ENCODE measurements at places on chromosomes 12 and 14. TPM values are rescaled to one million over a fixed set of nuclear protein-coding genes. Genes with fewer than 3 reads are reported as not detected.

GRCh38 chr12:48351022-48351708, 446 bp upstream of the ZNF641 start:
- H3K36me3 ChIP-seq = peaks cover 12% of the 10 kb centered on the region
- H3K4me3 ChIP-seq = peak overlapping the region; percentile 94
- H3K27me3 ChIP-seq = peaks cover 7% of the 10 kb centered on the region
- peaks cover 12% of the 10 kb centered on the region for H3K4me1 ChIP-seq
- H3K27ac ChIP-seq = peak overlapping the region; percentile 57

The RNF41 gene
- 55.5 TPM for total RNA-seq

DNA sequence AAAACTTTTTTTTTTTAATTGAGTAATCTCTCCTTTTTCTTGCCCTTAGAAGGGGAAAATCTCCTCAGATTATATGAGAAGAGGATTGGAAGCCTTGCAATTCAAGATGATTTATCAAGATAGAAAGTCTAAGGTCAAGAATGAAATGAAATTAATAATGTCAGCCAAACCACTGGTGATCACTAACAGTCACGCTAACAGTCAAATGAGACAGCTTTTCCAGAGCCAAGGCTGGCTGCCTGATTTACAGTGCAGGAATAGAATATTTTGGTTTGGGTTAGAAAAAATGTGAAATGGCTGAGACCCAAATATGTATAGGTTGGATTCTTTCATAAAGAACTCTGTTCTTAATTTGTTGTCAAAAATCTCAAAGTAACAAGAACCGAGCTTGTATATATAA, 204.3 kb downstream of the PPM1H start:
- peaks cover 29% of the 10 kb centered on the region for H3K4me1 ChIP-seq
- H3K27ac ChIP-seq = no peak overlapping the region
- peaks cover 3% of the 10 kb centered on the region for H3K27me3 ChIP-seq
- H3K36me3 ChIP-seq = peaks cover 24% of the 10 kb centered on the region
- no peak overlapping the region for H3K4me3 ChIP-seq

The CCER1 gene
- not detected for total RNA-seq

GRCh38 chr12:111429828-111430432, 24.2 kb downstream of the SH2B3 start:
- H3K27ac ChIP-seq = peak overlapping the region; percentile 85
- DNase-seq = no peak
- H3K36me3 ChIP-seq = peaks cover 17% of the 10 kb centered on the region
- H3K4me3 ChIP-seq = peak overlapping the region; percentile 64
- peaks cover 71% of the 10 kb centered on the region for H3K4me1 ChIP-seq

GRCh38 chr14:56806760-56807159, 3.5 kb downstream of the OTX2 start:
- peaks cover 28% of the 10 kb centered on the region for H3K36me3 ChIP-seq
- H3K27ac ChIP-seq = no peak overlapping the region

The SIRT4 gene
- total RNA-seq = 1.8 TPM

The KRT81 gene
- total RNA-seq = not detected

DNA sequence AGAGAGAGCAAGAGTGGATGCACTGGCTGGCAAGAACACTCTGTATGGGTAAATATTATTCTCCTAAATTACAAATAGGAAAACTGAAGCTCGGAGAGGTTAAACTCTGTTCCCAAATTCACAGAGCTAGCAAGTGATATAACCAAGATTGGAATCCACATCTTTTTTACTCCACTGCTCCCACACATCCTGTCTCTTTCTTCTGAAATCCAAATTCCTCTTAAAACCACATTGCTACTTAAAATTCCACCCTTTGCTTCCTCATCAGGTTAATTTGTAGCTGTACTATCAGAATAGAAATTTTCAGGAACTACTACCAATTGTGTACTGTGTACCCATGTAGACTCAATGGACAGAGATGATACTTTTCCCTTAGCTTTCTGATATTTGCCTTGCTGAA, 74.4 kb downstream of the ARMH4 start:
- H3K4me3 ChIP-seq = no peak overlapping the region
- H3K4me1 ChIP-seq = peaks cover 10% of the 10 kb centered on the region
- DNase-seq = no peak
- no peaks in the 10 kb centered on the region for H3K36me3 ChIP-seq
- H3K27me3 ChIP-seq = peaks cover 2% of the 10 kb centered on the region
- H3K27ac ChIP-seq = no peak overlapping the region

The ENDOU gene
- total RNA-seq = 1.6 TPM

The PLEKHH1 gene
- total RNA-seq = 9.5 TPM

- H3K27ac ChIP-seq = no peak overlapping the region
- H3K27me3 ChIP-seq = peaks cover 6% of the 10 kb centered on the region
- no peak for DNase-seq
- peaks cover 3% of the 10 kb centered on the region for H3K36me3 ChIP-seq
- no peak overlapping the region for H3K4me3 ChIP-seq
Observed at GRCh38 chr14:93085911-93086310, 29.8 kb downstream of the ITPK1 start.

DNA sequence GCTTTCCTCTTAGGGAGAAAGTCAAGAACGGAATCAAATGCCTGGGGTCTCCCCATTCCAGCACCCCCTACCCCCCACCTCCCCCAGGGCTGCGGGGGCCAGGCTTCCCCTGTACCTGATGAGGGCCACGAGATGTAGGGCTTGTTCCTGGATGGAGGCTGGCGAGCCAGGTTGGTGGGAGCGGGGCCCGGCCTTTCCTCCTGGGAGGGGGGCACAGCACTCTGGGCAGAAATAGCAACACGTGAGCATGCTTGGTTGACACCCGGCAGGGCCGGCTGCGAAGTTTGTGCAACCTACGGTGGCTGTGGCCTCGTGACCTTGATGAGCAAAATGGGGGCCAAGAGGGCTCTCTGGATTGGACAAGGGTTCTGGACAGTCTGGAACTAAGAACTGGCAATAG, 15.7 kb downstream of the AMN start:
- H3K4me1 ChIP-seq = peaks cover 9% of the 10 kb centered on the region
- H3K27me3 ChIP-seq = peaks cover 6% of the 10 kb centered on the region
- no peak overlapping the region for H3K4me3 ChIP-seq
- H3K36me3 ChIP-seq = peaks cover 47% of the 10 kb centered on the region

GRCh38 chr14:77965919-77966435, 166.1 kb downstream of the ADCK1 start:
- H3K27me3 ChIP-seq = peaks cover 7% of the 10 kb centered on the region
- peak; percentile 43 for DNase-seq
- peaks cover 3% of the 10 kb centered on the region for H3K4me1 ChIP-seq
- H3K36me3 ChIP-seq = no peaks in the 10 kb centered on the region
- peak overlapping the region; percentile 82 for H3K4me3 ChIP-seq

DNA sequence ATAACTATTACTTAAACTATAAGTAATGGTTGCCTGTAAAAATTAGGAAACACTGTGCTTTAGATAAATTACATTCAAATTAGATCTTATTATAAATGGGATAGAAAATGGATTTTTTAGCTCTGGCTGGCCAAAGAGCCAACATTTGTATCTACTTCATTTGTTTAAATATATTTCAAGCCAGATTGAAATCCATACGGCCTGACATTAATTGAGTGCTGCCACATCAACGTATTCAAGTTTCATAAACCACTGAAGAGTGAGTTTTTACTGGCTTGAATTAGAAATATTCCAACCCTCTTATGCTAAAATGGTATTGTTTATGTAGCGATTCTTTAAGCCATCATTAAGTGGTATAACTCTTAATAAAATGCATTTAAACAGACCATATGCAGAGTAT, 133.3 kb downstream of the VRK1 start:
- H3K27me3 ChIP-seq = peaks cover 2% of the 10 kb centered on the region
- no peaks in the 10 kb centered on the region for H3K36me3 ChIP-seq
- no peaks in the 10 kb centered on the region for H3K4me1 ChIP-seq
- no peak for DNase-seq

GRCh38 chr12:15329891-15330290, 7.6 kb downstream of the PTPRO start:
- no peak for DNase-seq
- no peaks in the 10 kb centered on the region for H3K27me3 ChIP-seq
- H3K4me1 ChIP-seq = no peaks in the 10 kb centered on the region
- H3K36me3 ChIP-seq = no peaks in the 10 kb centered on the region

The FSCB gene
- total RNA-seq = not detected

- DNase-seq = no peak
- no peaks in the 10 kb centered on the region for H3K36me3 ChIP-seq
- H3K27ac ChIP-seq = no peak overlapping the region
- H3K4me3 ChIP-seq = no peak overlapping the region
- H3K27me3 ChIP-seq = no peaks in the 10 kb centered on the region
Observed at GRCh38 chr14:21192447-21192822, 36.6 kb upstream of the OR5AU1 start.

The KRT6A gene
- total RNA-seq = not detected

- H3K27ac ChIP-seq = no peak overlapping the region
- no peaks in the 10 kb centered on the region for H3K4me1 ChIP-seq
- no peak overlapping the region for H3K4me3 ChIP-seq
- no peak for DNase-seq
- peaks cover 1% of the 10 kb centered on the region for H3K27me3 ChIP-seq
Observed at GRCh38 chr12:128581321-128581761, 242.4 kb downstream of the SLC15A4 start.

DNA sequence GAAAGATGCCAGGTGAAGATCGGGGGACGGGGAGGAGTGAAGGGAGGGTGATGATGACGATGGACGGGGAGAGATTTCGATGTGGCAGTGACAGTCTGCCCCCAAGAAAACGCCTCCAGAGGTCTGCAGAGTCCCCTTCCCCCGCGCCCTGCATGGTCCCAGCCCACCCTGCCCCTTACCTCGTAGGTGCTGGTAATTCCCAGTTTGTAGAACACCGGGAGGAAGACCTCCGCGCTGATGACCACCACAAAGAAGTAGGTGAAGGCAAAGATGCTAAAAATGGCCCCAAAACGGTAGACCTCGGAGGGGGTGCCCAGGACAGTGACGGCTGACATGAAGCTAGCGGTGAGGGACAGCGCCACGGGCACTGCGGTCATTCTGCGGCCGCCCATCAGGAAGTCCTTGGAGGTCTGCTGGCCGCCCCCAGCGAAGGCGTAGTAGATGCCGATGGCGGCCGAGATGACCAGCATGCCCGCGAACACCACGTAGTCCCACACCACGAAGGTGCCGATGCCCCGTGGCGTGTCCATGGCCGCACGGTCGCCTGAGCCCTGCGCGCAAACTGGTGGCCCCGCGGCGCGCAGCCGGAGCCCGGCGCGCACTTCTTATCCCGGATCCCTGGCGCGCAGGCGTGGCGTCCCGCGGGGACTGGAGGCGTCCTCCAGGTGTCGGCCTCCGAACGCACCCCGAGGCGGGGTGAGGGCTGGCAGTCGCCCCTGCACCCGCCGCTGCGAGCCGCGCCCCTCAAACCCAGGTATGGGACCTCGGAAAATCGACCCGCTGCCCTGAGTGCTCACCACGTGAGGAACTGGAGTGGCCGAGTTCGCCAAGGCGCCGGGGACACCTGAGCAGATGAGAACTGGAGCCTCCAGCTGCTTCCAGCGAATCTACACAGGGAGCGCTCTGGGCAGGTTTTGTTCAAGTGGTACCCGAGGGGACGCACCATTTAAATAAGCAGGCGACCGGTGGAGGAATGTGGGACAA, at the start of gene SLC5A8:
TSS of gene SLC5A8 (minus strand) at position 920 of the 984 bp plus-strand sequence. CDS start at position 530, 390 bp downstream.
- H3K36me3 ChIP-seq = no peaks in the 10 kb centered on the region
- H3K27ac ChIP-seq = no peak within 1 kb of the TSS
- H3K27me3 ChIP-seq = peaks cover 11% of the 10 kb centered on the region

DNA sequence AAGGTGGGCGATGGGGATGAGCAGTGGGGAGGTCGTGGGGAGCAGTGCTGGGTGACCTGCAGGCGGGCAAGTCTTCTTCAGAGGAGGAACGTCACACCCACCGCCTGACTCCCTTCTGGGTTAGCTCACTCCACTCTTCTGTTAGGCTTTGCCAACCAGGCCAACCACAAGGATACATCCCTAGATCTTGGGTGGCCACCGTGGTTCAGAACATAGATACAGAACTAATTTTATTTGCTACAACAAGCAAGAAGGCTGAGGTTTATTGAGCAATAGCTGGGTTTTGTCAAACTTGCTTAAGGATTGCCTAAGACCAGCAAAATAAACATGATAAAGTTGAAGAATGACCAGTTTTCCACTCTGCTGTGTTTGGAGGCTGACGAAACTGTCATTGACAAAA, 109.4 kb downstream of the DACT1 start:
- peaks cover 6% of the 10 kb centered on the region for H3K4me1 ChIP-seq
- H3K36me3 ChIP-seq = no peaks in the 10 kb centered on the region
- H3K4me3 ChIP-seq = no peak overlapping the region
- no peaks in the 10 kb centered on the region for H3K27me3 ChIP-seq
- no peak for DNase-seq

- H3K4me1 ChIP-seq = peaks cover 18% of the 10 kb centered on the region
- peak overlapping the region; percentile 2 for H3K4me3 ChIP-seq
- H3K36me3 ChIP-seq = peaks cover 40% of the 10 kb centered on the region
- DNase-seq = peak; percentile 75
Observed at GRCh38 chr14:23562822-23563472, 4.6 kb downstream of the AP1G2 start.

GRCh38 chr12:6539314-6539682, 5.0 kb downstream of the GAPDH start:
- peaks cover 17% of the 10 kb centered on the region for H3K27me3 ChIP-seq
- H3K4me1 ChIP-seq = peaks cover 40% of the 10 kb centered on the region
- H3K36me3 ChIP-seq = peaks cover 24% of the 10 kb centered on the region

DNA sequence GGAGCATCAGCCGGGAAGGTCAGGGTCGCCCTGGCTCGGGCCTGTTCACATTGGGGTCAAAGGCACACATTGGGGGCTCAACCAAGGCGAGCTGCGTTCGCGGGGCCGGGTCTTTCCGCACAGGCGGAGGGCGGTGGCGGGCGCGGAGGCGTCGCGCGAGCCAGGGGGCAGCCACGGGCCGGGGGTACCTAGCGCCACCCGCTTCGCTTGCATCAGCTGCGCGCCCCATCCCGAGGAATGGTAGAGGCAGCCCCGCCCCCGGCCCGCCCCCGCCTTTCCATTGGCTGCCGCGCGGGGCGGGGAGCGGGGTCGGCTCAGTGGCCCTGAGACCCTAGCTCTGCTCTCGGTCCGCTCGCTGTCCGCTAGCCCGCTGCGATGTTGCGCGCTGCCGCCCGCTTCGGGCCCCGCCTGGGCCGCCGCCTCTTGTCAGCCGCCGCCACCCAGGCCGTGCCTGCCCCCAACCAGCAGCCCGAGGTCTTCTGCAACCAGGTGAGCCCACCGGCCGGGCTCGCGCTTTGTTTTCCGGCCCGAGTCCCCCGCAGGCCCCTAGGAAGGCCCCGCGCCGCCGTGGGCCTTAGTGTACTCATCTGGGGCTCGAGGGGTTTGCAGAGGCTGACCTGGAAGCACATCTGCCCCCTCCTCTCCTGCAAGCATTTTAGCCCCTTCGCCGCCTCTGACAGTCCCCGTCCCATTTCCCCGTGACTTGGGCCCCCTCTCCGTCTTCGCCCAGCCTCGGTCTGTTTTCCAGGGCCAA, at the start of gene ALDH2:
TSS of gene ALDH2 (plus strand) at position 326 of the 754 bp plus-strand sequence. CDS start at position 376, 50 bp downstream.
- peak; percentile 80 for DNase-seq
- peaks cover 33% of the 10 kb centered on the region for H3K4me1 ChIP-seq

DNA sequence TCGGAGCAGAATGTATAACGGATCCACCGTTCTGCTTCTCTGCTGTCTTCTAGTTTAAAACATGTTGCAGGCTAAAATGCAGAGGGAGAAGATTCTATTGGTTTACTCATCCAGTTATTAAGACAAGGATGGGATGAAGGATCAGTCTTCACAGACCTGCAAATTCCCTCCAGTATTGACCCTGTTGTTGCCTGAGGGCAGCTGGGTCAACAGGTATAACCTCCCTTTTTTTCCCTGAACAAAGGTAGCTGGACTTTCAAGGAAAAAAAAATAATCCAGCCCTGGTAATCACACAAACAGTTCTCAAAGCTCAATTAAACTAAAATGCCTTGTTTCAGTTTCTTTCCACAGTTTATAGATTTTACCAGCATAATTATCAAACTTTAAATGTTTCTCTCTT, 480.6 kb downstream of the ZFP36L1 start:
- H3K4me1 ChIP-seq = peaks cover 47% of the 10 kb centered on the region
- peak overlapping the region; percentile 7 for H3K27ac ChIP-seq
- no peak for DNase-seq
- H3K27me3 ChIP-seq = no peaks in the 10 kb centered on the region

The PROX2 gene
- 0.08 TPM for total RNA-seq

Data from endothelial cell (in vitro differentiated cells).